ENCODE measurements at places on chromosomes 3 and 15.

- DNase-seq = no peak
Observed at GRCh38 chr3:64131725-64132469, 93.4 kb downstream of the PRICKLE2 start.

GRCh38 chr3:152961323-152961722, 126.4 kb downstream of the P2RY1 start:
- no peak for DNase-seq

DNA sequence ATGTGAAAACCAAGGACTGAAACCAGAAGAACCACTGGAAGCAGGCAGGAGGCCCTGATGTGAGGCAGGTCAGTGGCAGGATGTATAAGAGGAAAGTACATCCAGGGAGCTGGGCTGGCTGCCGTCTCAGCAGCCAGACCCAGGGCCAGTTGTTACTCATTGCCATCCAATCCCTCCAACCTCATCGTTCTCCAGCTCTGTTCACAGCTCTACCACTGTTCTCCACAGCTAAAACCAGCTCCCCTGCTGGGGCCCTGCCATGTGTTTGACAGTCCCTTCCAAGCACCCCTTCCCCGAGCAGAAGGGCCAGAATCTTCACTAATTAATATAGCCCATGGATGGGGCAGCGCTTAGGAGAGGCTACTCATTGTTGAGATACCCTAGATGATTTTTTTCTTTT, 206.6 kb downstream of the MECOM start:
- DNase-seq = no peak

DNA sequence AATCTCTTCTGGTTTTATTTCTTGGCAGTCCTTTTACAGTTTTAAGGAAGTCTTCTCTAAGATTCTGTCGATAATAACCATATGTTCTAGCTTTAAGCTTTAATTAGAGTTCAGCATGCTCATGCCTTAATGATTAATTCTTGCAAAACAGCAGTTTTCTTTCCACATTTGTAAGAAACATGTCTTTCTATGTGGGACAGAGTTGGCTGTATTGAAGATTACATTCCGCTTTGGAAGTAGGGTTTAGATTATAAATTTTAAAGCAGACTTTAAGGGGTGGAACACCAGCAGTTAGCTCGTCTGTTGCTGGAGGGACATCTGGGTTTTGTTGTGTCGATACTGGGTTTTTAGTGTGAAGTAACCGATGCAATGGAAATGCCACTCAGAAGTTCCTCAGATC, 35.3 kb downstream of the SQOR start:
- no peak for DNase-seq

- no peak for DNase-seq
Observed at GRCh38 chr3:183613366-183614285, 21.8 kb upstream of the KLHL24 start.

DNA sequence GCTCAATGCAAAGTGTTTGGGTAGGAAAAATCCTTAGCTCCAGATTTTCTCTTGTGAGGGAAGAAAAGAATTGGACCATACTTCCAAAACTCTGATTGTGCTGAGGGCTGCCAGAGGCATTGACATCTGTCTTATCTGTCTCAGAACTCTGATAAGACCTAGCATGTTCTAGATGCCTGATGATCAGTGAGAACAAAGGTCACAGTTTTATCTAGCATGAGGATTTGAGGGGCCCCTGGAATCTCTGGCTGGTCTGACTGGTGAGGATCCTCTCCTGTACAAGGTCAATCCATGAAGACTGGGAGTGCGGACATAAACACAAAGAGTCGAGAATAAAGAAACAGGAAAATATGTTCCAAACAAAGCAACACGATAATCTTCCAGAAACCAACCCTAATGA, 40.1 kb downstream of the GPR149 start:
- no peak for DNase-seq

DNA sequence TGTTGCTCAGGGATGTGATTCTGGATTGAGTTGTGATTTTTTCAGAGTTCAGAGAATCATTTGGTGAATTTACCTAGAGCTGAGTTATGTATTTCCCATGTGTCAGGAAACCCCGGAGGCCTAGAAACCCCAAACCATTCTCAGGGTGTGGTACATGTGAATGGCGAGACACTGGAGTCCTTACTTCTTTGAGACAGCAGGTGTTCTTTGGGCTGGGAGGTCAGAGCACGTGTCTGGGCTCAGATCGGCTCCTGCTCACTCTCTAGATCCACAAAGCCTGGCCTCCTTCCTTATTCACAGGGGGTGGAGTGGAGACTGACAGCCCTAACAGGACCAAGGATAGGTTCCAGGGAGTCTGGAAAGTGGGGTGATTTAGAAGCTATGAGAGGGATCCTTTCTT, 145.8 kb downstream of the CHDH start:
- DNase-seq = no peak

DNA sequence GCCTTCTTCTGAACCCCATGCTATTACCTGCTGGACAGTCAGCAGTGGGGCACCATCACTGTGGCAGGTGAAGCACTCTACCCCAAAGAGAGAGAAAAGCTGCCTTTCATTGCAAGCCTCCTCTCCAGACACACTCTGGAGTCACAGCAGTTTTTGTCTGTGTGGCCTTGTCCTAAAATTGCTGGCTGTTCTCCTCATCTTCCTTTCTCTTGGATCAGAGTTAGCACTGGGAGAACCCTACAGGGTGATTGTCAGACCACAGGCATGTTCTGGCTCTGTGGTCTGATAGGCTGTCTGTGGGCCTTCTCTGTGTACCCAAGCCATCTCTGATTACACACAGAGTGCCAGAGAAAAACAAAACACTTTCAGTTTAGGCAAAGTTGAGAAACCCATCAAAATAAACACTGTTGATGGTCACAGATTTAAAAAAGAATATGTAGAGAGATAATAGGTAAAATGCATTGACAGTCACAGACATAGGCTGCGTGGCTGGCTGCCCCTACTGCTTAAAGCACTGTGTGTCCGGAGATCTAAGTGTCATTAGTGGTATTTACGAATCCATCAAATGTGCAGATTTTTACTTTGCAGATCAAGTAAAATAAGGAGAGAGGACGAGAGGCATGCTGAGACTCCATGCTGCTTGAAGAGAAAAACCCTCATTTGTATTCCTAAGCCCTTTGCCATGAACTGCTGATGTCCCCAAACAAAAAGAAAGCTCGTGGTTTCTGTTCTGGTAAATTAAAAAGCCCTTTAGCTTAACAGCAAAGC, 689.9 kb downstream of the TUSC7 start:
- no peak for DNase-seq

GRCh38 chr15:28946803-28947202, 61.0 kb downstream of the APBA2 start:
- DNase-seq = no peak

DNA sequence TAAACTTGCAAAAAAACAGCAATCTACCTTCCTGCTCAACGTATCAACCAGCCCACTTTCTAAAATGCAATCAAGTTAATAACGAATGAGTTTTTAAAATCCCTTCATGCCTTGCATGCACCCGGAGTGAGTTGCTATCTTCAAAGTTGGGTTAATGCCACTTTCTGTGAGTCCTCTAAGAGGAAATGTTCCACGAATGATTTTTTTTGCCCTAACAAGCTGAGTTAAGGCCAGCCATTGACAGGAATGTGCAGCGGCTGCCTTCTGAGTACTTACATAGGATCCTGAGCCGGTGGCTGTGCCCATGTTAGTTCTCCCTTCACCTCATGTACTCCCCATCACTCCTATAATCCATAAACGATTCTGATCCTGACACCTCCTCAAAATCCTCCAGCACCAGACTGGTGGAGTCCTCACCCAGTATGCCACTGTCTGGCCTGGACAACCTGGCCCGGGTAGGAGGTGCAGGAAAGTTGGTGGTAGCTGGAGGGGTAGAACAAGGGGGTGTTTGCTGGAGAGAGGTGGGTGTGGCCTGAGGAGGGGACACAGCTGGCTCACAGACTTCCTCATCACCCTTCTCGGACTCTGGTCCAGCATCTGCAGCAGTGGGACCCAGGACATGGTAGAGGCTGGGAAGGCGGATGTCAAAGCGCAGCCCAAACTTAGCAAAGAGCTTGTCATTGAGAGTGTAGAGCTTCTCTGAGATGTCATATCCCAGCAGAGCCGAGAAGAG, 12.4 kb downstream of the POPDC2 start:
- DNase-seq = no peak

DNA sequence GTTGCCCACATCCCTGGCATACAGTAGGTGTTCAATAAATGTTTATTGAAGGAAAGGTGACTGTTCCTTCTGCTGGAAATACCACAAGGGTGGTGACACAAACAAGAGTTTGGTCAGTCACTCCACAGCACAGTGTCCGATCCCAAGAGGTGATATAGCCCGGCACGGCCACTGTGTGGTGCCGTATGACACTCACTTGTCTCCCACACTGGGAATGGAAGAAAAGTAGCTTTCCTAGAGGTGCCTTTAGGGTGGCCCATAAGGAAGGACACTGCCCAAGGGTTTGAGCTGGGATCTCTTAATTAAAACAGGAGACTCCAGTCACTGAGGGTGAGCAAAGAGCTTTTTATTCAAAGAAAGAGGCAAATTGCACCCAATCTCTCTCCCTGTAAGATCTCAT, 40.5 kb downstream of the TGM4 start:
- DNase-seq = no peak

GRCh38 chr15:43134157-43134635, 810 bp downstream of the TMEM62 start:
- no peak for DNase-seq

Data from central memory CD8-positive, alpha-beta T cell (primary cell).